Thyroid gland (tissue), 4 donors: ENCODE measurements at places on chromosomes 4 and X. TPM values are rescaled to one million over a fixed set of nuclear protein-coding genes. Genes with fewer than 3 reads are reported as not detected.

GRCh38 chr4:2267320-2267811 lies 5.5 kb upstream of the MXD4 start:
- no peaks in the 10 kb centered on the region for H3K36me3 ChIP-seq
- H3K4me1 ChIP-seq = peaks cover 29% of the 10 kb centered on the region
- no peak overlapping the region for H3K27ac ChIP-seq
- no peaks in the 10 kb centered on the region for H3K27me3 ChIP-seq

DNA sequence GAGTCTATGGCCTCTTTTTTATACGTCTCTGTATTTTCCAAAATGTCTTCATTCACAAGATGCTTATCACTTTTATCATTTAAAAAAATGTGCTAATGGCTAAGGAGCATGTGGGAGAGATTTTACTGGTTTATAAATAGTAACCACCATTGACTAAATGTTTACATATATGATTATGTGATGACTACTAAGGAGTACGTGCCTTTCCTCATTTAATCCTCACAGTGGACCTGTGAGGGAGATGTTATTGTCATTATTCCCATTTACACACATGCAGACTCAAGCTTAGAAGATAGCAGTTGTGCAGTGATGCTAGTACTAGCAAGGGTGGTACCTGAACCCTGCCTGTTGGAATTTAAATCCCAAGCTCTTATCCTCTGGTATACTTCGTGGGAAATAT lies 2.4 kb downstream of the SRD5A3 start:
- no peaks in the 10 kb centered on the region for H3K27me3 ChIP-seq
- peaks cover 7% of the 10 kb centered on the region for H3K4me1 ChIP-seq
- no peaks in the 10 kb centered on the region for H3K36me3 ChIP-seq
- no peak overlapping the region for H3K4me3 ChIP-seq
- no peak overlapping the region for H3K27ac ChIP-seq
- DNase-seq = no peak

GRCh38 chr4:10144966-10145365 lies 28.4 kb upstream of the WDR1 start:
- no peaks in the 10 kb centered on the region for H3K36me3 ChIP-seq
- H3K4me3 ChIP-seq = no peak overlapping the region
- no peaks in the 10 kb centered on the region for H3K4me1 ChIP-seq
- H3K27me3 ChIP-seq = no peaks in the 10 kb centered on the region

- no peaks in the 10 kb centered on the region for H3K27me3 ChIP-seq
- no peak overlapping the region for H3K4me3 ChIP-seq
- no peaks in the 10 kb centered on the region for H3K36me3 ChIP-seq
- no peak for DNase-seq
- no peaks in the 10 kb centered on the region for H3K4me1 ChIP-seq
These were observed 5.7 kb upstream of the IL13RA2 start for GRCh38 chrX:115023139-115023538.

GRCh38 chr4:17475481-17475880 lies 36.4 kb downstream of the QDPR start:
- no peaks in the 10 kb centered on the region for H3K27me3 ChIP-seq
- no peak for DNase-seq
- H3K4me1 ChIP-seq = no peaks in the 10 kb centered on the region
- H3K27ac ChIP-seq = no peak overlapping the region

DNA sequence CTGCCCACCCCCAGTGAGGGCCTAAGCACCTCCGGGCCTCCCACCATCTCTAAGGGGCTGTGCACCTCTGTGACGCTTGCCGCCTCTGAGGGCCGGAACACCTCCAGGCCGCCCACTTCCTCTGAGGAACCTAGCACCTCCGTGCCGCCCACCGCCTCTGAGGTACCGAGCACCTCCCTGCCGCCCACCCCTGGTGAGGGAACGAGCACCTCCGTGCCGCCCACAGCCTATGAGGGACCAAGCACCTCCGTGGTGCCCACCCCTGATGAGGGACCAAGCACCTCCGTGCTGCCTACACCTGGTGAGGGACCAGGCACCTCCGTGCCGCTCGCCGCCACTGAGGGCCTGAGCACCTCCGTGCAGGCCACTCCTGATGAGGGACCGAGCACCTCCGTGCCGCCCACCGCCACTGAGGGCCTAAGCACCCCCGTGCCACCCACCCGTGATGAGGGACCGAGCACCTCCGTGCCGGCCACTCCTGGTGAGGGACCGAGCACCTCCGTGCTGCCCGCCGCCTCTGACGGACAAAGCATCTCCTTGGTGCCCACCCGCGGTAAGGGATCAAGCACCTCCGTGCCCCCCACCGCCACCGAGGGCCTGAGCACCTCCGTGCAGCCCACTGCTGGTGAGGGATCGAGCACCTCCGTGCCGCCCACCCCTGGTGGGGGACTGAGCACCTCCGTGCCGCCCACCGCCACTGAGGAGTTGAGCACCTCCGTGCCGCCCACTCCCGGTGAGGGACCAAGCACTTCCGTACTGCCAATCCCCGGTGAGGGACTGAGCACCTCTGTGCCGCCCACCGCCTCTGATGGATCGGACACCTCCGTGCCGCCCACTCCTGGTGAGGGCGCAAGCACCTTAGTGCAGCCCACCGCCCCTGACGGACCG lies 977 bp downstream of the MAGEE1 start:
- peak; percentile 13 for DNase-seq
- H3K4me3 ChIP-seq = peak overlapping the region; percentile 55
- H3K36me3 ChIP-seq = no peaks in the 10 kb centered on the region
- no peaks in the 10 kb centered on the region for H3K4me1 ChIP-seq

- H3K27ac ChIP-seq = no peak overlapping the region
- peaks cover 5% of the 10 kb centered on the region for H3K4me1 ChIP-seq
- H3K27me3 ChIP-seq = no peaks in the 10 kb centered on the region
- no peak overlapping the region for H3K4me3 ChIP-seq
- DNase-seq = no peak
- no peaks in the 10 kb centered on the region for H3K36me3 ChIP-seq
These were observed 144.3 kb downstream of the NWD2 start for GRCh38 chr4:37388681-37389365.

- H3K36me3 ChIP-seq = no peaks in the 10 kb centered on the region
- no peak overlapping the region for H3K27ac ChIP-seq
- H3K4me1 ChIP-seq = no peaks in the 10 kb centered on the region
- no peak for DNase-seq
- no peak overlapping the region for H3K4me3 ChIP-seq
- no peaks in the 10 kb centered on the region for H3K27me3 ChIP-seq
These were observed 31.3 kb upstream of the GNRHR start for GRCh38 chr4:67785528-67785927.

- H3K4me1 ChIP-seq = no peaks in the 10 kb centered on the region
- H3K36me3 ChIP-seq = no peaks in the 10 kb centered on the region
- H3K27ac ChIP-seq = no peak overlapping the region
- no peak overlapping the region for H3K4me3 ChIP-seq
- no peak for DNase-seq
These were observed 26.0 kb upstream of the MGST2 start for GRCh38 chr4:139639654-139640053.

GRCh38 chrX:150845091-150845490 lies 53.4 kb downstream of the CD99L2 start:
- H3K4me1 ChIP-seq = no peaks in the 10 kb centered on the region
- DNase-seq = no peak
- no peaks in the 10 kb centered on the region for H3K36me3 ChIP-seq
- no peak overlapping the region for H3K4me3 ChIP-seq
- no peaks in the 10 kb centered on the region for H3K27me3 ChIP-seq

GRCh38 chr4:6878451-6879059 lies 31.1 kb upstream of the TBC1D14 start:
- no peak for DNase-seq
- H3K36me3 ChIP-seq = peaks cover 44% of the 10 kb centered on the region

DNA sequence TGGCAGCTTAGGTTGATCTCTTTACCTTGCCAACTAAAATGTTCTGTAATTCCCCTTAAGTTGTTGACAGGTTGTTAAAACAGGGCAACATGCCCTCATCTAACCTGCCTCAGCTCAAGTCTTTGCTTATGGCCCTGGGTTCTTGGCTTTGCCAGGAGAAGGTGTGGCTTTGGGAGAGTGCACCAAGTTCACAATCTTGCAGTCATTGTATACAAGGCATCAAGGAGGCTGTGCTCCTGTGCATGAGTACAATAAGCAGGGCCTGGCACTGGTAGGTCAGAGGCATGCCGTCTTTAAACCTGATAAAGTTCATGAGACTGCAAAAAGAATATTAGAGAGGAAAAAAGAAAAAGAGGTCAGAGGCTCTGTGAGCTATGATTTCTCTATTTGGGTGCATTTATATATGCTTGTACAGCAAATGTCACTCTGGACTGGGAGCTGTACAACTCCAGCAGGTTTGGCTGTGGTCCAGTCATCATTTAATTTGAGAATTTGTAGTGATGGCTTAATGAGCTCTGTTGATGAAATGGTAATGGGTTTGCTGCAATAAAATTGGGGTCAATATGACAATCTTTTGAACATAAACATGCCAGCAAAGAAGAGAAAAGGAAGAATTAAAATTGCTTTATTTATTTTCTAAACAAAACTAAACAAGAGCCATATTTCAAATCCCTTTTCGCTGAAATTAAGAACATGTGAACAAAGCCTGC lies 30.3 kb downstream of the AREG start:
- no peak for DNase-seq
- no peaks in the 10 kb centered on the region for H3K4me1 ChIP-seq
- H3K4me3 ChIP-seq = no peak overlapping the region
- H3K27me3 ChIP-seq = no peaks in the 10 kb centered on the region
- H3K36me3 ChIP-seq = no peaks in the 10 kb centered on the region

DNA sequence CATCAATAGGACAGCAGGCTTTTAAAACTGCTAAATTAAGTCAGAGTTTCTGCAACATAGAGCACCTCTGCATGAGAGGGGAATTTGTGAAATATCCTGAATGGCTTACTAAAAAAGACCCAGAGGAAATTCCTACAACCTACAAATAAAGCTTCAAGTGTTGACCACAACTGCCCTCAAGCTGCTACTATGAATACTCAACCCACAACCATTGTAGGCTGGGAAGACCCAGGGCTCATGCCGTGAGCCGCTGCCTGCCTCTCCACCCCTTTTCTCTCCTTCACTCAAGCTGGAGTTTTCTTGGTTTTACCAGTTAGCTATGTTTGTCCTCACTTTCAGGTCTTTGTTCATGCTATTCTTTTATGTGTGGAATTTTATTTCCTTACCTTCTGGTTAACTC lies 151.6 kb downstream of the EMCN start:
- DNase-seq = no peak
- H3K27ac ChIP-seq = no peak overlapping the region

DNA sequence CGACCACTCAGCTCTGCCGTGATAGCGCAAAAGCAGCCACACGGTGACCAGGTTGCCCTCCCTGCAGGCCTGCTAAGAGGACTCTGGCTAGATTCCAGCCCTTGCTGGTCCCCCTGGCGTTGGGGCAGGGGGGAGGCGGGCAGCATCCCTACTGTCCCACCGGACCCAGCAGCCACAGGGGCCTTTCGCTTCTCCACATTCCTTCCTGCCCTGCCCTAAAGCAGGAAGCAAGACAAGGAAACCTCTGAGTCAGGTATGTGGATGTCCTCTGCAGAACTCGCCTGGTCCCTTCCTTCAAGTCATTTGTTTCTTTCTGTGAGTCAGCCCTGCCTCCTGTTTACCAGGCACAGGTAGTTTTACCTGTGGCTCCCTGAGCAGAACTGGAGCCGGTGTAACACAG lies 60.2 kb upstream of the CLDN34 start:
- H3K36me3 ChIP-seq = no peaks in the 10 kb centered on the region
- H3K27me3 ChIP-seq = no peaks in the 10 kb centered on the region

DNA sequence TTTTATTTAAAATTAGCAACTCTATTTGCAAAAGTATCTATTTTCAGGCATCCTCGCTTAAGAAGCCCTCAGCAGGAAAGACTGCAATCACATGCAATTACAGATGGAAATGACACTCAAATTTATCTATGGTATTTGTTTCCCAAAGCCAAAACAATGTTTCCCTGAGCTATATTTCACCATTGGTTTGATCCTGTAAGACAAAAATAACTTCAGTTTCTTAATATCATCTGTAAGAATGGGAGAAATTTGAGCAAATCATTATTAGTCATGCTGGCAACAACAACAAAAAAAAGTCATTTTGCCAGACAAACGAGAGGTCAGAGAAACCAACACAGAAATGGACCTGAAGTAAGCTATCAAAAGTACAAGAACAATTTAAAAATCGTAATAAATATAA lies 204.1 kb downstream of the NR3C2 start:
- H3K4me3 ChIP-seq = no peak overlapping the region
- no peak for DNase-seq
- H3K4me1 ChIP-seq = peaks cover 10% of the 10 kb centered on the region
- no peaks in the 10 kb centered on the region for H3K36me3 ChIP-seq
- no peaks in the 10 kb centered on the region for H3K27me3 ChIP-seq
- H3K27ac ChIP-seq = no peak overlapping the region

- no peaks in the 10 kb centered on the region for H3K36me3 ChIP-seq
- peak; percentile 80 for DNase-seq
- H3K27me3 ChIP-seq = no peaks in the 10 kb centered on the region
- no peak overlapping the region for H3K4me3 ChIP-seq
- H3K4me1 ChIP-seq = peaks cover 26% of the 10 kb centered on the region
These were observed 40.4 kb upstream of the PROM1 start for GRCh38 chr4:16124232-16124631.

DNA sequence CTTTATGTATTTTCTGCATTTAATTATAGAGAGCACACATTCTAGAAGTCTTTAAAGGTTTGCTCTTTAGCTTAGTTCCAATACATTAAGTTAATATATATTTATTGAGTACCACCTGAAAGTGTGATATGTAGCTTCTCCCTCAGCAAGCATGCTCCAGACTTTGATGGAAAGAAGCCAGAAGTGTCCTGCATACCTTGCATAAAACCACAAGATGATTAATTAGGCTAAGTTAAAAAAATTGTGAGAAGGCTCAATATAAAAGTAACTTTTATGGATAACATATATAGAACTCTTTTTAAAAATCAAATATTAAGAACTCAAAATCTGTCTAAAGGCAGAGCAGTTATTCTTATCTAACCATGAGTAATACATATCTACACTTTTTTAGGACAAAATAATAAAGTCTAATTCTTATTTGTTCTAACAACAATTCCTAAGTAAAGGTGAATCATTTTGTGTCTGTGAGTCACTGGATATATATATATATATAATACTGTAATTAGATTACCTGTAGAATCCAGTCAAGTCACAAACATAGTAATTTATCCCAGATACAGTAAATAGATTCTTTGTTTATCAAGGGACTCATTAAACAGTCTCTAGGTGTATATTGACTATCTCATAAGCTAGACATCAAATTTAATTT lies 51.2 kb downstream of the INTS12 start:
- no peaks in the 10 kb centered on the region for H3K4me1 ChIP-seq
- H3K4me3 ChIP-seq = no peak overlapping the region
- DNase-seq = no peak

Gene FGFR3
- total RNA-seq = 0.78 TPM

Gene DBET
- total RNA-seq = not detected

Gene GLRA3
- not detected for total RNA-seq

Gene CYTL1
- 4.8 TPM for total RNA-seq

Gene KDR
- 153 TPM for total RNA-seq

Gene CXorf49
- total RNA-seq = not detected

Gene ARHGAP6
- total RNA-seq = 51.0 TPM

Gene CPLX1
- 0.75 TPM for total RNA-seq
